ENCODE measurements at places on chromosomes 6 and 20.

DNA sequence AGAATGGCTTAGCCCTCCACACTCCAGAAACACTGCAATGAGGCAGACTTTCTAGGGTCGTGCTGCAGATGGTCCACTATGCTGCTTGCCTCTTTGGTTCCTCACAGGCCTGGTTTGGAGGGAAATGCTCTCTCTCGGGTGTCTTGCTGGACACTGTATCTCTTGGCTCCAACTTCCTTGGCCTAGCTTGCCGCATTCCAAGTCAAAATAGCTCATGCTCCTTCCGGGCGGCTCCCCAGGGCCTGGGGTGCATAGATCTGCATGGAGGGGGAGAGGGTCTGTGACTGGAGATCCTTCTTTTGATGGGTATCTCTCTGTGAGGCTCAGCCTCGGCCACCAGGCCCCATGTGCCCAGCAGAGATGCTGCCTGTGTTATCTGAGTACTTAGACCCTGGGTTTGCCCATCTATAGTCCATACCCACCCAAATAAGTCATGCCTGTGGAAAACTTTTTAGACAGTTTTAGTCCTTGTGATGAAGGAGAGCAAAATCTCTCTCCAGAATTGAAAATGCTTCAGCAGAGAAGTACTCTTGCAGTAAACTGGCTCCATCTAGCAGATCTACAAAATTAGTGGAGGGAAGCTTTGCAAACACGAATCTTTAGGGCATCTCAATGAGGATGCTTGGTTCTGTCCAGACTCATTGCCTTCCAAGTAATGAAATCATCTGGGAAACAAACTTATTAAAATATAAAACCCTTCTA is 264.1 kb upstream of the RIN2 start:
- no peak for DNase-seq

DNA sequence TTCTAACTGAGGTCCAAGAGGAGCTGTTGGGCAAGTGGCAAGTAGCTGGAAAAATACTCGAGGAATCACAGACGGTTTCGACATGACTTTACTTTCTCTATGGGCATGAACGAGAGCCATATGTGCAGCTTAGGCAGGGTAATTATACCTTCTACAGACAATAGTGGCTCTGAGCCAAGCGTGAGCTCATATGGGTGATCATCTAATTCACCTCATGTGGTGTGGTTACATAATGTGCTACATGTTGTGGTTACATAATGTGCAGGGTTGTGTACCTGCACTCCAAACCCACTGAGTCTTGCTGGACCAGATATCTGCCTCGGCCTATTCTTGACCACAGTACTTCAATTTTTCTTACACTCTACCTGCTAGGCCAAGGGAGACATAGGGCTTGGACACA is 771.7 kb upstream of the EYS start:
- DNase-seq = no peak

DNA sequence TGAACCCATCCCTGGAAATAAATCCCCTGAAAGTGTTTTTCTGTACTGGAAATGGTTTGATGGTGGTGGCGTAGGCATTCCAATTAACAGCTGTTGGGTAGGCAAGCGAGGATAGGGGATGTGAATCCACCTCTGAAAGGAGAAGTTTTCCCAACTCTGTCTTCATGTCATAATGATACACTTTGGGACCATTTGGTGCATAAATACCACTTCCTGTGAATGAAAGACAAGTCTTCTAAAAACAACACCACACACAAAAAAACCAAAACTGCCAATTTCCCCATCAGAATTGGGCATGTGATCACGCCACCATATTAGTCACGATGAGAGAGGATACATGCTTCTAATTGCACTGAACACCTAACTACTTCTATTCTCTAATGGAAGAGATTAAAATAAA is 6.4 kb downstream of the VNN2 start:
- DNase-seq = no peak

GRCh38 chr6:134508862-134509498 is 191.1 kb upstream of the SGK1 start:
- no peak for DNase-seq

Measured in activated CD4-positive, alpha-beta T cell treated with anti-CD3 and anti-CD28 coated beads, Interleukin-2, amount 50 U/mL, for 48 hours (primary cell).